ENCODE measurements at places on chromosomes 3 and 15. TPM values are rescaled to one million over a fixed set of nuclear protein-coding genes. Genes with fewer than 3 reads are reported as not detected.

The GTF2E1 gene
- total RNA-seq = 15.8 TPM

The C2CD4A gene
- total RNA-seq = 0.36 TPM

The ITIH1 gene
- total RNA-seq = not detected

The LMAN1L gene
- total RNA-seq = 0.30 TPM

The FSTL1 gene
- total RNA-seq = 833 TPM

The SLC28A1 gene
- total RNA-seq = 4.1 TPM

The IL16 gene
- 19.5 TPM for total RNA-seq

The COL6A5 gene
- total RNA-seq = not detected

The EXD1 gene
- total RNA-seq = not detected

The EHHADH gene
- 6.1 TPM for total RNA-seq

- no peak for DNase-seq
Measured at GRCh38 chr3:56251343-56251945, 216.8 kb downstream of the ERC2 start.

DNA sequence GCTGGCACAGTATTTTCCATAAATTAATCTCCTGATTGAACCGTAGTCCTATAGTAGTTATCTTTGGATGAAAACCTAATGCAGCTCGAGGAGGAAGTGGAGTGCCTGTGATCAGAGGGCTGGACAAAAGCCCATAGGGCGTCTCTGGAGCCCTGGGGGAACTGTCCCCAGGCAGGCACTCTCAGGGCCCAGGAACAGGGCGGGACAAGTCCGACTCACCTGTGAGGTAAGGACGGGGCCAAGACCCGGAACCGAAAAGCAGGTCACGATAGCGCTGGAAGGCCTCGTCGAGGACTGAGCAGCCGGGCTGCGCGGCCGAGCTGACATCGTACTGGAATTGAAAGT, 341 bp downstream of the HEXA start:
- peak; percentile 70 for DNase-seq

DNA sequence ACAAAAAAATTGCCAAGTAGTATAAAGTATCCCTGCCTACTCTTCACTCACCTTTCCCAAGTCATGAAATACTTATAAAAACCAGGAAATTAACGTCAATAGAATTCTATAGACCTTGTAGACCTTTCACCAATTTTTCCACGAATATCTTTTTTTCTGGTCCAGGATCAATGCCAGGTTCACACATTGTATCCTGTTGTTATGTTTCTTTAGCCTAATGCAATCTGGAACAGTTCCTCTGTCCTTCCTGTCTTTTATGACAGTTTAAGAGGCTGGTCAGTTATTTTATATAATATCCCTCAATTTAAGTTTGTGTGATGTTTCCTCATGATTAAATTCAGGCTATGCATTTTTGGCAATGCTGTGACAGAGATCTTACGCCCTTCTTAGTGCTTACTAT, 63.2 kb upstream of the MAGI1 start:
- DNase-seq = no peak

GRCh38 chr3:42755681-42756578, 17.1 kb downstream of the CCDC13 start:
- no peak for DNase-seq

- no peak for DNase-seq
Measured at GRCh38 chr3:159928666-159929065, 60.0 kb upstream of the IL12A start.

GRCh38 chr3:129708328-129708861, 101.9 kb upstream of the PLXND1 start:
- no peak for DNase-seq

DNA sequence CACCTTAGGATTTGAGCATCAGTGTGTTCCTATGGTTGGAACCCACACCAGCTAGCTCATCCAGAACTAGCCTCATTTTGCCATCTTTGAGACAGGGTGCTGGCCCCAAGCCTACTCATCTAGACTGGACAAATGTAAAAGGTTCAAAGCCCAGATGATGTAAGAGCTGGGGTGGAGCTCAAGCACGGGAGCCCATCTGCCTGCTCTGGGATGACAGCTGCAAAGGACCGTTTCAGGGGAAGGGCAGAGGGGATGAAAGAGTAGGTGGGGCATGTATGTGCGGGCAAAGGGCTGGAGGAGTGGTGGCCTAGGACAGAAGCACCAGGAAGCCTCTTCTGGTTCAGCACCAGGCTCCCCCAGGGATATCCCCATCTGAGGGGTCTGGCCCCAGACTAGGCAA, 15.8 kb downstream of the CLK3 start:
- DNase-seq = no peak

DNA sequence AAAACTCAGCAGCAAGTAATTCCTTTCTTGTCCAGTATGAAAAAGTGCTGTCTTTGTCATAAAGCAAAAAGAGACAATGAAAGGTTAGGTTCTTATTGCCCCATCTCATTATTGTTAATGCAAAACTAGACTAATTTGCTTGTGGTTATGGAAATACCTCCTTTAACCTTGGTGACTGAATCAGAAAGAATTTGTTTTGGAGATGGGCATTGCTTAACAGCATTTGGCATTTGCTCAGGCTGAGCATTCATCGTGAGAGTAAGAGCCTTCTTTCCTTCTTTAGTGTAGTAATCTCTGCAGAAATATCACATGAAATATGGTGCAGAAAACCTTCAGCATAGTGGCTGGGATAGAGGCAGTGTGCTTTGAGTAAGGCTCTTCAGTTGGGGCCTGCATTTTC, 103.1 kb downstream of the CNTN6 start:
- DNase-seq = no peak

DNA sequence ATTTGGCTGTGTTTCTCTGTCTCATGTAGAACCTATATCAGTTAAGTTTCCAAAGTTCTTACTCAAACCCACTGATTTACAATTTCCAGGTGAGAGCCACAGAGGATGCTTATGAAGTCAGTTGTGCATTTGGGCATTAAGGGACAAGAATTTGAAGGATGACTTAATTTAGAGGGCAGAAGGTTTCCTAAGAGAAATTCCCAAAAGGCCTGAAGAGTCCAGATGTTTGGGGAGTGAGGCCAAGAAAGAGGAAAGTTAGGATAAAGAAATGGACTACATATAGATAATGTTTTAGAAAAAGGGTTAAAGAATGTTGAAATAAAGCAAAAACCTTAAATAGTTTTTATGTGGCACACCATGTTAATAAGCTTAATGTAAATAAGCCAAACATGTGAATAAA, 338.7 kb upstream of the GRM7 start:
- DNase-seq = no peak

- no peak for DNase-seq
Measured at GRCh38 chr3:36615861-36616260, 148.5 kb downstream of the DCLK3 start.

DNA sequence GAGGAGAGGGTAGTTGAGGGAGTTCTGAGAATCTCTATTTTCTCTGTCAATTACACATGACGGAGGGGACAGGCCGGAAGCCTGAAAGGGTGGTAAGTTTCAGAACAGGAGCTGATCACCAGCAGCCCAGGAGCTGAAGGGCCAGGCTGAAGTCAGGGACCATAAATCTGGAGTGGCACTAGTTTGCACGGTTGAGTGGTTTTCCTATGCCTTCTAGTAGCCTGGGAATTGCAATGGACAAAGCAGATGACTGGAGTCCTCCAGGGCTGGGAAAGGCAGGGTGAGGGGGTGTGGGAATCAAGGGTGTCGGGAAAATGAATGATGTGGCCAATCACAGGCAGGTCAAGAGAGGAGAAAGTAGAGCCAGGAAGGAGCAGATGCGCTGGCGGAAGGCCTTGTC, 72.5 kb downstream of the MAGEF1 start:
- DNase-seq = no peak

Data from aorta (tissue), 5 donors.